ENCODE measurements at places on chromosomes 1 and 21.

DNA sequence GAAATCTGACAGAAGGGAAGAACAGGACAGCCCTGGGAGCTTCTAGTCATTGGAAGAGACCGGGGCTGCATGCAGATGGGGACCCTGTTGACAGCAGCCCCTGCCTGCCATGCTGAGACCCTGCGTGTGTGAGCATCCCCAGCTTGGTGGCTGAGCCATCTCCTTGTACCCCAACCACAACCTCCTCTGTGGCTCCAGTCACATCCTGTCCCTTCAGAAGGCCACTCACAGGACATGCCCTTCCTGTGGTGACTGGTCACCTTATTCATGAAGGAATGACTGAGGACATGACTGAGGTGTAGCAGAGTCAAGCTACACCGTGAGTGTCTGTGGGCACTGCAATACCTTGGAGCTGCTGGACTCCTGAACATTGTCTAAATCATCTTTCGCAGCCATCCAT is 141.8 kb upstream of the ERRFI1 start:
- no peak for DNase-seq

GRCh38 chr1:163471779-163472650 is 150.3 kb downstream of the NUF2 start:
- DNase-seq: no peak

GRCh38 chr1:30804352-30804751 is 46.8 kb upstream of the LAPTM5 start:
- DNase-seq: no peak

DNA sequence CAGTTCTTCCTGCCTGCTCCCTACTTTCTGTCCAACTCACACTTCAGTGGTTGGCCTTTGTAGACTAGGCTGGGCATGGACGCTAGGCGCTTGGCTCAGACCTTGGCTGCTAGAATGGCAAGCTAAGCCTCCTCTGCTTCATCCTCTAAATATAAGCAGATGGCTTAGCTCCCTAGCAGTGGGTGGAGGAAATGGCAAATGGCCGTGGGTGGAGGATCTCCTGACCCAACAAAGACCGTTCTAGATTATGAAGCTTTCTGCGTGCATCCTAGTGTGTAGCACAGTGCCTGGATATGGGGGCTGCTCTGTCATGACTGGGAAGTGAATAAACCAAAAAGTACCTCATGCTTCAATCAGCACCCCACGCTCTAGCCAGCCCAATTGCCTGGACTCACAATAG is 10.4 kb upstream of the ETV3L start:
- no peak for DNase-seq

DNA sequence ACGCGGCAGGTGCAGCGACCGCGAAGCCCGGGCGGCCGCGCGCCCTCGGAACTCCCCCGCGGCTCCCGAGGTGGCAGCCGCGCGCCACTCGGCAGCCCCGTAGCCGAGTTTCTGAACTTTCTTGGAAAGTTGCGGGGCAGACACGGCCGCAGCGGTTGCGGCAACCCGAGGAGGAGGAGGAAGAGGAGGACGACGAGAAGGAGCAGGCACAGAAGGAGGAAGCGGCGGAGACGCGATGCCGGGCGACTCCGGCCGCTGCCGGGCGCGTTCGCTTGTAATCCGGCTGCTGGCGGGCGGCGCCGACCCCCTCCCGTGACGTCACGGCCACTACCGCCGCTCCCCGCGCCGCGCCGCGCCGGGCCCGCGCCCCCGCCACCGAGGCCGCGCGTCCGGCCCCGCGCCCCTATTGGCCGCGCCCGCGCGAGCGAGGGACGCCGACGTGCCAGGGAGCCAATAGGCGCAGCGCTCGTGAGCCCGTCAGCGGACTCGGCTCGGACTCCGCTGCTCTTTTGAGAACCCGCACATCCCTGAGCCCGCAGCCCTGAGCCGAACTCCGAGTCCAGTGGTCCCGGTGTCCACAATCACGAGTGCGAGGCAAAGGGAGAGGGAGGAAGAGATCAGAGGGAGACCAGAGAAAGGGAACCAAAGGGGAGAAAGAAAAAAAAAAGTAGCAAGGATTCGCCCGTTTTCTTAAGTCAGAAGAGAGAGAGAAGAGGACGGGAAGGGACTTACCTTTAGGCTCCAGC is 736 bp upstream of the BARHL2 start:
- no peak for DNase-seq

DNA sequence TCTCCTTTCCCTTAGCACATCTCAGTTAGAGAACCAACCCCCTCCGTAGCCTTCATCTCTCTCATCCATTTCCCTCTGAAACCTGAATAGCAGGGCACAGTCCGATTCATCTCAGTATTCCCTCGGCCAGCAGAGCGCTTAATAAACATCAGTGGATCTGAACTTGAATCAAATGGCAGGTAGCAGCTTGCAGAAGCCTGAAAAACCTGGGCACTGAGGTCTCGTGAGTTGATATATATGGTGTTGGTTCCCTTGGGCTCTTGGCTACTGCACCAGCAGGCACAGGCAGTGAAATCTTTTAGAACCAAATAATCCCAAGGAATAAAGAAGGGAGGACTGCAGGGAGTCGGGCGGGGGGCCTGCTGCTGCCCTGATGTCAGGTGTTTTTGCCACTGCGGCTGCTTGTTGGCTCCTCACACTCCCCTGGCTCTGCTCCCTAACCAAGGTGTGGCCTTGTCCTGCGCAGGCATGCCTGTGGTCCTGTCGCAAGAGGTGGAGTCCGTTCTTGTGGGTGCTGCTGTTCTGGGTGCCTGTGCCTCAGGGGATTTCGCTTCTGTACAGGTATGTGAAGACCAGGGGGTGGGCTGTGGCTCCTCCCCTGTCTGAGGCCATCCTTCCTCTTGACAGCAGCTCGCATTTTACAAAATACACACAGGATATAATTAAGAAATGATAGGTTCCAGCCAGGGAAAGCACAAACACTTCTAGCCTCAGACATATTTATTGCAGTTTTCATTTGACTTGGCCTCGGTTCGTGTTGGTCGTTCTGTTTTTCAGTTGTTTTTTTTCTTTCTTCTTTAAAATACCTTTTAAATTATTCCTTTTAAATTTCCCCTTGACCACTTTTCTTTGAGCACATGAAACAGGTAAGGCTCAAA is 140.9 kb upstream of the HOOK1 start:
- no peak for DNase-seq

DNA sequence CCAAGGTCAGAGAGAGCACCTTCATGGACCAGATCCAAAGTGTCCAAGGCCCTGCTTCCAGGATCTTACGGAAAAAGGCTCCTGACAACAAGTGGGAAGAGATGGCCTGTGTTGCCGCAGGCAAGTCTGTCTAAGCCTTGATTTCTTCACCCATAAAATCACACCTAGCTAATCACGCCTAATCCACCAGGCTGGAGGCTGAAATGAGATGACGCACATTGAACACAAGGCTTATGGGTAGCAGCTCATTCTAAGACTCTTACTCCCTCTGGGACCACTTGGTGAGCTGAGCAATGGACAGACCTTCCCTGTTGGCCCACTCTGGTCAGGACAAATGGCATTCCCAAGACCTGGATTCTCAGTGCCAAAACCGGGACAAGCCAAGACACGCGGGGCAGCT is 38.2 kb downstream of the GRIK3 start:
- DNase-seq: no peak

- no peak for DNase-seq
Measured at GRCh38 chr1:205421798-205422197, at the start of gene LEMD1. Gene LEMD1 (minus strand): TSS chr1:205422056. CDS start chr1:205420536, 1,520 bp downstream.

DNA sequence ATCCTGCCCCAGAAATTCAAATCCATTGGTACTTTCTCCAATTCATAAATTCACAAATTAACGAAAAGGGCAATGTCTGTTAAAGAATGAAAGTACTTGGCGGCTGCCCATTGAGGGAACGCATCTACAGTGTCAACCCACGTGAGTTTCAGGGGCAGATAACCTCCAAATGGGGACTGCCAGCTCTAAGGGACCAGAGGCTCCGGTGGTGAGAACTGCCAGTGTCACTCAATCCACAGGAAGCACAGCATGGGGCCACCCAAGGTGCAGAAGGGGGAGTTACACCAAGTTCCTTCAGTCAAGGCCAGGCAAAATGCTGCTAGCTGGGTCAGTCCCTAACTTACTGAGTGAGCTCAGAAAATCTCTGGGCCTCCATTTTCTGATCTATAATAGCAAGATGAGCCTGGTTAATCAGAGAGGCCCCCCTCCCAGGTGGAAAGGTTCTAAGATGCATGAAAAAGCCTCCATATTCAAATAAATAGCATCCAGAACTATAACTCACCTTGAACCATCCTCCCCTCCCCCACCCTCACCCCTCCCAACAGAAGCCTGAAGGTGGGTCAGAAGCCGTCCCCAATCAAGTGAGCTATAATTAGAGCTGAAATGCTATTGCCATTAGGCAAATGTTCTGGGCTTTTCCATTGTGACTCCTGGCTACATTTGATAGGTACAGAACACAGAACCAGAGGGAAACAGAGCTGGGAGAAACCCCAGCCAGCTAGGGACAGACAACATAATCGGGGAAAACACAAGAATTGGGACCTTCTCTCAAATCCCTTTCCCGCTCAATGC is 41.7 kb downstream of the LRP8 start:
- DNase-seq: no peak

DNA sequence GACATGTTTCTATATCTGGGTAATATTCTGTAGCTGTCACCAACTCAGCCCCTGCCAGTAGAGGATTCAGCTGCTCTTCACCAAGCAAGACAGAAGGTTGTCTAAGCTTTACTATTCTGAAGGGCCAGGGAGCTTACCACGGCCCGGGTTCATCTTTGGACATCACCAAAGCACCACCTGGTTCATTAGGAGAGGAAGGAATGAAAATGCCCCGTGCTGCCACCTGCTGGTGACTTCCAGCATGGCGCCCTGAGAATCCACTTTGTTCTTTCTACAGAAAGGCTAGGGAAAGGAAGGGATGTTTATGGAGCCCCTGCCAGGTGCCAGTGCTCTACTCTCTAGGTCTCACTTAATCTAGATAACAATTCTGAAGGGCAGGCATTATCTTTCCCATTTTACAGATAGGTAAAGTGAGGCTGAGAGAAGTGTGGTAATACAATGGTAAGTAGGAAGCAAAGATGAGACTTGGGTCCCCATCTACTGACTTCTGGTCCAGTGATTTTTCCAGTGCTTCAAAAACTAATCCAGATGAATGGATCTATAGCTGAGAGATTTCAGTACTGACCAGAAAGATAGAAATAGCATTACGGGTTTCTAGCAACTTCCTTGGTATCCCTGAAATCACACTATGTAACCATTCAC is 79.5 kb downstream of the BEND5 start:
- DNase-seq: peak; percentile 30

- no peak for DNase-seq
Measured at GRCh38 chr1:192151176-192151575, 7.1 kb upstream of the RGS18 start.

GRCh38 chr1:16275591-16275990 is 38.6 kb upstream of the CPLANE2 start:
- no peak for DNase-seq

GRCh38 chr21:16533692-16534407 is 804.1 kb downstream of the USP25 start:
- no peak for DNase-seq

DNA sequence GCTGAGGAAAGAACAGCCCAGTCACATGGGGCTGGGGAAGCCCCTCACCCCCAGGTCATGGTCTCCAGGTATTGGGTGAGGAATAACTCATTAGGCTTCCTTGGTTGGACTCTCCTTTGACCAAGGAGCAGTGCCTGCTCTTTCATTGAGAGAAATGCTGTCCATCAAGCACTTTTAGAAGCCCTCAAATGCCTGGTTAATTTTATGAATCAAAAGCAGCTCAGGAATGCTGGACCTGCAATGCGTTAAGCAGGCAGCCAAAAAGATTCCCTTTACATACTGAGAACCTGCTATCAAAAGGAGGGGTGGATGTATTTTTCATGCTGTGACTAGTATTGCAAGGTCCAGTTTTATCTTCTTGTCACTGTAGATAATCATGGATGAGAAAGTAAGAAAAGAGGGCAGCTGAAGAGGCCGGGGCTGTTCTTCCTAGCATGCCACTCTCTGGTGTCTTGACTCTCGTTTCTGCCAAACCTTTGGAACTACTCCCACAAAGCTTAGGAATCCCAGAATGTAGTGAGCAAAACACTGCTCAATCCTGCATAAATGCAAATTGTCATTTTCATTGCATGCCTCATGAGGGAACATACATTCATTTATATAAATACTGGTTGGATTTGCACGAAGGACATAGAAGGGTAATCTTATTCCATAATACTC is 2.1 kb upstream of the CD58 start:
- DNase-seq: no peak

GRCh38 chr21:42392731-42393442 is 3.0 kb downstream of the TMPRSS3 start:
- no peak for DNase-seq

DNA sequence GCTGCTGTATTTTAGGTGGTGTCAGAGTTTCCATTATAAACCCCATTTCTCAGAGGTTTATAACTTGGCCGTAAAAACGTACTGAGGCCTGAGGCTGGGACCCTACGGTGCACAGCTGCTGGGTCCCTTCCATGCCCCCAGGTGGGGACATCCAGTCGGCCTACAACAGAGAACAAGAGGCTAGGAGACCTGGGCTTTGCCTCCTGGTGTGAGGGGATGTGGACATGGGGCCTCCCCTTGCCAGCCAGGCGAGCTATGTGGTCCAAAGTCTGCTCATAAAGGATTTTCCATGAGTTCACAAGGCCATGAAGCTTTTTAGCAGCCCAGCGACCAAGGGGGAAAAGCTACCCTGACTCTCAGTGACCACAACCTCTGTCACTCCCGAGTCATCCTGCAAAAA is 261.5 kb upstream of the VAMP3 start:
- DNase-seq: no peak

DNA sequence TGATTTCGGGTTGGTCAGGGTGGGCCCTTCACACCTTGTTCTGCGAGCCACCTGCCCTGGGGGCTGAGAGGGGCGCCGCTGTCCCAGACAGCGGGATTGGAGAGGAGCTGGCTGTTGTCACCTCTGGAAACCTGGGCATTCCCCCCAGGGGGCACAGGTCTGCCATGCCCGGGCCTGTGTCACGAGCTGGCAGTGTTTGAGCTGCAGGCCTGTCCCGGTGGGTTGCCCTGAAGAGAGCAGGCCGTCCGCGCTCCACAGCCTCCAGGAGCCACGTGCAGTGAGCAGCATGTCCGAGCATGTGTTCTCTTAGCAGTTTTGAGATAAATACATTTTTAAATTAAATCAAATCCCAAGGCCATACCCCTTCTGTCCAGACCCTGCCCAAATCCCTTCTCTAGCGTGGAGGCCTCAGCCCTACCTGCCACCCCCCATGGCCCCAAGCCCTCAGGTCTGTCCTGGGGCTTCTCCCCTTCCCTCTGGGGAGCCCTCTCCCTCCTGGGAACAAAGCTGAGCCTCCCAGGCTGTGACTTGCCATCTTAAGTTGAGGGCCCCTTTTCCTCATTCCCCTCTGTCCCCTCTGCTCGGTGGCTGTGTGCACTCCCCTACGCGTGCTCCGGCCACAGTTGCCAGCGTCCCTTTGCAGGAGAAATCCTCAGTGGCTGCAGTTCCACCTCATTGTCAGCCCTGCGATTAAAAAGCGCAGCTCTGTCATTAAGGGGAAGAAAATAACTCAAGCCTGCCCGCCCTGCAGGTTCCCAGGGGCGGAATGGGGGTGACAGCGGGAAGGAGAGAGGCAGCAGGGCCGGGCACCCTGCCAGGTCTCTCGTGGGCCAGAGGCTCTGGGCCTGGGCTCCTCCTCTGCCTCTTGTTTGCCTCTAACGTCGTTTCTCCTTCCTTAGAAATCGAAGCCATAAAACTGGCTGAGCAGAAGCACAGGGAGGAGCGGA is 26.6 kb downstream of the SLX9 start:
- peak; percentile 14 for DNase-seq
